CD14-positive monocyte (primary cell): ENCODE measurements at places on chromosomes 16 and 17. TPM values are rescaled to one million over a fixed set of nuclear protein-coding genes. Genes with fewer than 3 reads are reported as not detected.
A peak's percentile ranks its signal among the peaks of the same experiment; 100 is the strongest.

DNA sequence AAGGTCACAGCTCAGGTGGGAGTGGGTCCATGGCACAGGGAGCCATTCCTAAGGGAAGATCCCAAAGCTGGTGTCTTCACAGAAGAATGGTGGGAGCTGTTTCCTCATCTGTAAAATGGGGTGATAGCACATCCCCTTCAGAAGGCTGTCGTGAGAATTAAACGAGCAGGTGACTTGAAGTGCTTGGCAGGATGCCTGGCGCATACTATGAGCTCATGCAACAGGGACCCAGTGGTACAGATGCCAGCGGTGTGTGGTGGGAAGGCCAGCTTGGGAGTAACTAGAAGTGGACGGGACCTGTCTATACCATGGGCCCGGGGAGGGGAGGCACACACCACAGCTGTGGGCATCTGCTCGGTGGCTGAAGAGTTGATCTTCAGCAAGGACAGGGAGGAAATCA lies 189.3 kb upstream of the TNRC6C start:
- H3K4me3 ChIP-seq, result no peak overlapping the region
- no peak overlapping the region for H3K27ac ChIP-seq
- no peaks in the 10 kb centered on the region for H3K27me3 ChIP-seq
- no peaks in the 10 kb centered on the region for H3K4me1 ChIP-seq

- no peak for DNase-seq
- no peaks in the 10 kb centered on the region for H3K4me1 ChIP-seq
- peaks cover 31% of the 10 kb centered on the region for H3K27me3 ChIP-seq
- H3K4me3 ChIP-seq, result no peak overlapping the region
- no peak overlapping the region for H3K27ac ChIP-seq
These were observed 11.3 kb upstream of the DCAF7 start for GRCh38 chr17:63538693-63539595.

DNA sequence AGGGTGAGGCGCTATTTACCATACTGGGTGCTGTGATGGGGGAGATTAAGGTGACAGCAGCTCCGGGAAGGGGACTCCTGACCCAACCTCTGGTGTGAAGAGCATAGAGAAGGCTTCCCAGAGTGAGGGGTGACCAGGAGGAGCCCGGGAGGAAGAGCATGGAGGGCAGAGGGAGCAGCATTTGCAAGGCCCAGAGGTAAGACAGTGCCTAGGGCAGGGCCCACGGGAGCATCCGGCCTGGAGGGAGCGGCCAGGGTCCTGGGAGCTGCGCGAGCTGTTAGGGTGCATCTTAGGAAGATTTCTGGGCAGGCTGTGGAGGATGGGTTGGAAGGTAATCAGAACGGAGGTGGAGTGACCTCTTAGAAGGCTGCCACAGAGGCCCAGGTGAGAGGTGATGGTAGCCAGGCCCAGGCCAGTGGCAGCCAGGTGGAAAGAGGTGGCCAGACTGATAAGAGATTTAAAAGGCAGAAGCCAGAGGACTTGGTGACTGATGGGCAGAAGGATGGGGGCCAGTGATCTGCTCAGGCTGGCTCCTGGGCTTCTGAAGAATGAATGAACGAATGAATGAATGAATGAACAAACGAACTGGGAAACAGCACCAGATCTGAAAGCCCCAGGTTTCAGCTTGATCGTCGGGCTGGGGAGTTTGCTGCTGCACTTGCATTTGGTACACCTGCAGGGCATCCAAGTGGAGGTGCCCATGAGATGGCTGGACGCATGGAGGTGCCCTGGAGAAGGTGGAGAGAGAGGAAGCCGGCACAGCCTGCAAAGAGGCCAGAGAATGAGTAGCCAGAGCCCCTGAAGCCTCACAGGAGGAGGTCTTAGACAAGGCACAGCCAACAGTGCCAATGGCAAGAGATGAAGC lies 13.0 kb upstream of the TMEM92 start:
- no peak overlapping the region for H3K4me3 ChIP-seq
- no peak for DNase-seq
- no peaks in the 10 kb centered on the region for H3K36me3 ChIP-seq
- no peaks in the 10 kb centered on the region for H3K27me3 ChIP-seq

DNA sequence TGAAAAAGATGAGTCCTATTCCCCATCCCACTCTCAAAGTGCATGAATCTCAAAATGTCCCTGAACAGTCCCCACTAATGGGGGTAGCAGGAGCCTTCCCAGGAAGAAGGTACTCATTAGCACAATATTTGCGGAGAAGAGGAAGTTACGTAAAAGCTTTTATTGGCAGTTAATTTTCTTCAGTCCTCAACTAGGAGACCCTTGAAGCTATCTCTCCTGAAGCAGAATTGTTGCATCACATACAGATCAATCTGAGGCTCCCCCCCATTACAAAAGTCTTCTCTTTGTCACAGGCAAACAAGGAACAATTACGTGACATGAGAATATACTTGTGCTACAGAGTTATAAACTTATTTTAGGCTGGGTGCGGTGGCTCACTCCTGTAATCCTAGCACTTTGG lies 14.2 kb downstream of the SLFN12L start:
- no peak overlapping the region for H3K4me3 ChIP-seq
- H3K27ac ChIP-seq, result no peak overlapping the region
- H3K27me3 ChIP-seq, result no peaks in the 10 kb centered on the region
- DNase-seq, result peak; percentile 36

- no peak overlapping the region for H3K4me3 ChIP-seq
- H3K4me1 ChIP-seq, result no peaks in the 10 kb centered on the region
- H3K27me3 ChIP-seq, result no peaks in the 10 kb centered on the region
- H3K27ac ChIP-seq, result no peak overlapping the region
These were observed 287.7 kb downstream of the FOXL1 start for GRCh38 chr16:86865851-86866662.

ABCC12 gene
- not detected in 2 replicates for polyA plus RNA-seq
